Urinary bladder (tissue), 4 donors: ENCODE measurements at places on chromosomes 11 and 22. TPM values are rescaled to one million over a fixed set of nuclear protein-coding genes. Genes with fewer than 3 reads are reported as not detected.

The ADM2 gene
- polyA plus RNA-seq = 0.11 TPM

The OR56A4 gene
- polyA plus RNA-seq = not detected

The VPREB3 gene
- not detected for polyA plus RNA-seq

The GGT1 gene
- polyA plus RNA-seq = 7.4 TPM

The MIOX gene
- not detected for polyA plus RNA-seq

The USP2 gene
- polyA plus RNA-seq = 4.8 TPM

The TMEM121B gene
- 0.18 TPM for polyA plus RNA-seq

The CAT gene
- 97.0 TPM for polyA plus RNA-seq

The GLYATL1 gene
- polyA plus RNA-seq = 0.41 TPM

The MAPK8IP1 gene
- polyA plus RNA-seq = 11.0 TPM

DNA sequence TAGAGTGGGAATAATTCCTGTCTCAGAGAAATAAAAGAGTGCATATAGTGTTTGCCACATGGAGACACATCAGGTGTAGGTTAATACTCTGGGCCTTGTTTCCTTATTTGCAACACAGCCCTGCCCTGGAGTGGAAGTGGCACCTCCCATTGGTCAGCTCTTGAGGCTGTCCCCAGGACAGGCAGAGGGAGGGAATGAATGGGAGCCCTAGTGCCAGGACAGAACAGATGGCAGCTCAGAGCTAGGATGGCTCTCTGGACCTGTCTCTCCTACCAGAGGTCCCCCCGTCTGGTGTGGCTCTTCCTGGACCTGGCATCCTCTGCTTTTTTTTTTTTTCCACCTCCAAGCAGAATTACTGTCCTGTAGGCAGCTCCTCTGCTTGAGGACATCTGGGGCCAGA, 35.6 kb downstream of the LIMK2 start:
- DNase-seq = no peak

GRCh38 chr11:19675397-19675796, 37.2 kb upstream of the NAV2 start:
- no peak for DNase-seq

DNA sequence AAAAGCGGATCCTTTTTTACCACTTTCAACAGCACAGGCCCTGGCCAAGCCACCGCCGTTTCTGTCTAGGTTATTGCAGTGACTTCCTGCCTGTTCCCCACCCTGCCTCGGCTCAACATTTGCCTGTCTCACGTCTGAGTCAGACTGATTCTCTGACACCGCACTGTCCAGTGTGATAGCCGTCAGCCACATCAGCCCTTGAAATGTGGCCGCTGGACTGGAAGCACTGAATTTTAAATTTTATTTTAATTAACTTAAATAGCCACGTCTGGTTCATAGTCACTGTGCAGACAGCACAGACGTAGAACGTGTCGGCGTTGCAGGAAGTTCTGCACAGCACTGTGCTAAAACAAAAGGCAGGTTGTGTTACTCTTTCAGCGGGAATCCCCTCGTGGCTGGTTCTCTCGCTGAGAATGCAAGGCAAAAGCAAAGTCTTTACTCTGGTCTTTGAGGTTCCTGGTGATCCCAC, 56.3 kb upstream of the ADSL start:
- no peak for DNase-seq

GRCh38 chr22:46678785-46679700, 58.9 kb downstream of the GRAMD4 start:
- no peak for DNase-seq

GRCh38 chr22:10778296-10778814, 4749.6 kb upstream of the OR11H1 start:
- DNase-seq = no peak

DNA sequence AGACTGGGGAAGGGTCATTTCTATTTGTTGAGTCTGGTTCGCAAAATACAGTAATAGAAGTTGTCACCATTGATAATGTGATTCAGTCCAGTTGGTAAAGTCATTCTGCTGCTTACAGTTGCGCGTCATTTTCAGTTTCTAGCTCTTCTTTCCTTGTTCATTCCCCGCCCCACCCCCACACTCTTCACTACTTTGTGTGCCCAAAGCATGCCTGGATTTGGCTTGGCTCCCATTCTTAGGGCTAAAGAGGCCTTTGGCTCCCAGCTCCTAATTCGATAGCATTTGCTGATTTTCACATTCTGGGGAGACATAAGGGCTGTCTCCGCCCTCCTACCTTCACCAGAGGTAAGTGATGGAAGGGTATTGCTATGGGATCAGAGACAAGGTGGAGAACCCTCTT, 43.0 kb downstream of the CECR2 start:
- no peak for DNase-seq

DNA sequence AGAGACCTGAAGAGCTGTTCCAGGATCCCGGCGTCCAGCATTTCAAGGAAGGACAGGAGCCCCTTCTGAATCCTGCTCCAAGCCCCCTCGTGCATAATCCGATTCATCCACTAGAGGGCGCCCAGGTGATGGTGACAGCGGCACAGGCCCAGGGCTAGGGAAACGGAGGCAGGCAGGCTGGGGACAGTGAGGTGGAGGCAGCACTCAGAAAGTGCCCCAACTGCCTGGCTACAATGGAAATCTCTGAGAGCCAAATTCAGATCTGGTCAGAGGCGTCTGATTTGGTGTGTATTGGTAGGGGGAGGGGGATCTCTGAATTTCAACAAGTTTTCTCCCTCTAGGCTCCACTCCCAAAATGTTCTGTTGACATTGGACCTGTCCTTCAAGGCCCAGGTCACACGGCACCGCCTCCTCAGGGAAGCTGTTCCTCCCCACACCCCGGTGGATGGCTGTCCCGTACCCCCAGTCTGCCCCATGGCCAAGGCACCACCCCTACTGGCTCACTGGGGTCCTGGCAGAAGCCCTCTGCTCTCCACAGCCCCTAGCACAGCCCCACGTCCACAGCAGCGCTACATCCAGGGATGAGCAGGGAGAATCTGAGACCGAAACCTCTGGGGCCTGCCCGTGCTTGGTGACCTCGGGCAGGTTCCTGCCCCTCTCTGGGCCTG, 142.9 kb downstream of the CRYBB2 start:
- DNase-seq = no peak

DNA sequence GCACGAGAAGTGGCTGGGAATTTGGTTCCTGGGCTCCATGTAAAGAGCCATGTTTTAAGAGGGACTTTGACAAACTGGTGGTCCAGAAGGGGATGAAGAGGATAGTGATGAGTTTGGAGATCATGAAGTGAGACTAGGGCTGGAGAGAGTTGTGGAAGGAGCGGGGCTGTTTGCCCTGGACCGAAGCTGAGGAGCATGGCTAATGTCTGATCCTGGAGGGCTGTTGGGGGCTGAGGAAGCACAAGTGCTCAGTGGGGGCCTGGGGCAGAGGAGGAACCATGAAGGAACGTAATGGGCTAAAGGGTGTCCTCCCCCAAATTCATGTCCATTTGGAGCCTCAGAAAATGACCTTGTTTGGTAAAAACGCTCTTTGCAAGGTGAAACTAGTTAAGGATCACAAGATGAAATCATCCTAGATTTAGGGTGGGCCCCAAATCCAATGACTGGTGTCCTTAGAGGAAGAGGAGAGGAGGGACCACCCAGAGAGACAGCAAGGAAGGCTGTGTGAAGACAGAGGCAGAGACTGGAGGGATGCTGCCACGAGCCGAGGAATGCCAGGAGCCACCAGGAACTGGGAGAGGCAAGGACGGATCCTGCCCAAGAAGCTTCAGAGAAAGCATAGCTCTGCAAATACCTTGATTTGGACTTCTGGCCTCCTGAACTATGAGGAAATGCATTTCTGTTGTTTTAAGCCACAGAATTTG, 107.3 kb upstream of the LMO1 start:
- DNase-seq = no peak

DNA sequence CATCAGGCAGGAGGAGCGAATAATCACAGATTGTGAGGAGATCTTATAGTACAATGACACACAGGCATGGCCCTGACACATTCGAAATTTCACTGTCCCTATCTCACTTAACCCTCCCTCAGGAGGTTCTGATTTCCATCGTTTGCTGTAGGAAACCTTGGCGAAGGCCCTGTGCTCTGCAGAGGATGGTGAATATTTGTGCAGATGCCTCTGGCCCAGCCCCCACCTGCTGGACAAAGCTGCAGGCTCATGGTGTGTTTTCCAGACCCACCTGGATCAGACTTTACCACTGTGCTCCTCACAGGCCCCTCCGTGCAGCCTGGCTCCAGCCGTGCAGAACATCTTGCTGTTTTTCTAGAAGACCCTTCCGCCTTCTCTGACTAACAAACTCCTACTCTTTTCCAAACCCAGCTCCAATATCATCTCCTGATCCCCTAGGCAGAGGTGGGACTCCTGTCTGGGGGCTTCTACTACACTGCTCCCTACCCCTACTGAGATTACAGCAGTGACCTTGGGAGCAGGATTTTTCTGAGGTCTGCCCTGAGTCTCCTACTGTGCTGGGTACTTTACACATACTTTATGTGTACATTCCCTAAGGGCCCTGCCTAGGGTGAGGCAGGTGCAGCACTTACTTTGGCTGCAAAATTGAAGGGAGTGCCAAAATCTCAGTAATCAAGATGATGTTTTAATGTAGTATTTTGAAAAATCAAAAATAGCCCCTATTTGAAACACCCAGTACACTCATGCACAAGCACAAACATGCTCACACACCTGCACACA, 412.7 kb downstream of the SOX6 start:
- DNase-seq = no peak

GRCh38 chr22:30192427-30192826, 54.1 kb downstream of the LIF start:
- no peak for DNase-seq

- no peak for DNase-seq
Measured at GRCh38 chr22:38171927-38172831, 9.5 kb downstream of the PLA2G6 start.

DNA sequence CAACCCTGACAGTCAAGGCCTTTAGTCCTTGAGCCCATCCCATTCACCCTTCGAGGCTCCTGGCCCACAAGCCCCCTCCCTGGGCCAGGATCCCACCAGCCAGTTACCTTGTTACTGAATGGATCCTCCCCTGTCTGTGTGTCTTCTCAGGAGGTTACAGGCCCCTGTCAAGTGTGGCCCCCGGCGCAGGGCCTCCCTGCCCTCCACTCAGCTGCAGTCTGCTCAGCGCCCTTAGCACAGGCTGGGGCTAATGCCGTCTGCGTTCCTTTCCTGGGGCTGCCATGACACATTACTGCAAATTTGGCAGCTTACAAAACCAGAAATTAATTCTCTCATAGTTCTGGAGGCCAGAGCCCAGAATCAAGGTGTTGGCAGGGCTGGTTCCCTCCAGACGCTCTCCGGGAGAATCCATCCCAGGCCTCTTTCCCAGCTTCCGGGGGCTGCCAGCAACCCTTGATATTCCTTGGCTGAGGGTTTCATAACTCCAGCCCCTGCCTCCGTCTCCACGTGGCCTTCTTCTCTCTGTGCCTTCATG, 9.4 kb upstream of the SYT12 start:
- no peak for DNase-seq

GRCh38 chr11:37907436-37908218, 1309.6 kb upstream of the RAG2 start:
- DNase-seq = no peak

DNA sequence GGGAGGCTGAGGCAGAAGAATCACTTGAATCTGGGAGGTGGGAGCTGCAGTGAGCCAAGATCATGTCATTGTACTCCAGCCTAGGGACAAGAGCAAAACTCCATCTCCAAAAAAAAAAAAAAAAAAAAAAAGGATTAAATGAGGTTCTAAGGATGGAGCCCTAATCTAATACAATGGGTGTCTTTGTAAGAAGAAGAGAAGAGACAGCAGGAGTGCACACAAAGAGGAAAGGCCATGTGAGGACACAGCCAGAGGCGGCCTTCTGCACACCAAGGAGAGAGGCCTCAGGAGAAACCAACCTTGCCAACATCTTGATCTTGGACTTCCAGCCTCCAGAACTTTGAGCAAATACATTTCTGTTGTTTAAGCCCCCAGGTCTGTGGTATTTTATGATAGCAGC, 66.6 kb upstream of the CECR2 start:
- no peak for DNase-seq

DNA sequence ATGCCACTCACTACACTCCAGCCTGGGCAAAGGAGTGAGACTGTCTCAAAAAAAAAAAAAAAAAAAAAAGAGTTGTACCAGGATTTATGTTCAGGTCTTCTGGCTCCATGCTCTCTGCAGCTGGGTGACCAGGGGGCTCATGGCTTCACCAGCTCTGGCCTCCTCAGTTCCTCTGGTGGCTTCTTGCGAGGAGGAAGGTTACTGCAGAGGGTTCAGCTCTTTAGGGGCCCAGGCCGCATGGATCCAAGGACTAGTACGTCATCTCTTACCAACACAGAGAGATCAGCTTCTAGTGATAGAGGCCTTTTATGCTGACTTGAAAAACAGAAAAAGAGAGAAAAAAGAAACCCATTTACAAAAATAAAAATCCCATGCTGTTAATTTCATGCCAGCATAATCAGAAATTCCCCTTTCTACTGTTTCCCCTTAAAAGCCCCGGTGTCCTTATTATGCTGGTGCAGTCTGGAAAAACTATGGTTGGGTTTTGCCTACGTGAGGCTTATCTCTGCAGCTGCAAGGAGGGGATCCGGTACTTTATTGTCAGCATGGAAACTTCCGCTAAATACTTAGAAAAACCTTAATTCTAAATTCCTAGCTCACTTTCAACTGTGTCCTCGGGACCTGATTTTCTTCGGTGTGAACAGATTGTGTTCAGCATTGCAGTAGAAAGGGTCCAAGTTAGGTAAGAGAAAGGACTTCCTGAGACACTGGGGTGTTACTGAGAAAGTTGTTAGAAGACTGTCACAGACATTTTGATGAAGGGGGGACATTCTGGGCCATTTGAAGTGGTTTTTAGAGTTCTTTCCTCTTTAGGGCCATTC, 13.7 kb downstream of the ZBTB16 start:
- no peak for DNase-seq

GRCh38 chr11:88169471-88169870, 5.8 kb downstream of the RAB38 start:
- DNase-seq = no peak

- DNase-seq = no peak
Measured at GRCh38 chr11:95371153-95371552, 140.2 kb upstream of the SESN3 start.

DNA sequence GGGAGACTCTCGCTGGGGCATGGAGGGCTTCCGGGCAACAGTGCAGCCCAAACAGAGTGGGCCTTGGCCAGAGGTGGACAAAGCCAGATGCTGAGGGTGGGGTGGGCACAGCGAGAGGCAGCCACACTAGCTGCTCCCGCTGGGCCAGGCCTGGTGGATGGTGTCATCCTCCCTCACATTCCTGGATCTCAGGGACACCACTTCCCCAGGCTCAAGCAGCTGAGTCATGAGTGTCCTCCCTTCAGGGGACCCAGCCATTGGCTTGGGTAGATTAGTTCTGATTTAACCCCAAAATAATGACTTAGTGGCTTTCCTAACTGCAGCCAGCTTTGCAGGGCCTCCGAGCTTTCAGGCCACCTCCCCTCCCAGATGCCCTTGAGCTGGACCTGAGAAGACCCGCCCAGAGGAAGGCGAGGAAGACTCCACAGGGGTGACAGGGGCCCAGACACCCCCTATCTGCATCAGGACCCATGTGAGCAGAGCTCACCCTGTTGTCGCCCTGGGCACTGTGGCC, 25.9 kb upstream of the WNT7B start:
- DNase-seq = no peak

DNA sequence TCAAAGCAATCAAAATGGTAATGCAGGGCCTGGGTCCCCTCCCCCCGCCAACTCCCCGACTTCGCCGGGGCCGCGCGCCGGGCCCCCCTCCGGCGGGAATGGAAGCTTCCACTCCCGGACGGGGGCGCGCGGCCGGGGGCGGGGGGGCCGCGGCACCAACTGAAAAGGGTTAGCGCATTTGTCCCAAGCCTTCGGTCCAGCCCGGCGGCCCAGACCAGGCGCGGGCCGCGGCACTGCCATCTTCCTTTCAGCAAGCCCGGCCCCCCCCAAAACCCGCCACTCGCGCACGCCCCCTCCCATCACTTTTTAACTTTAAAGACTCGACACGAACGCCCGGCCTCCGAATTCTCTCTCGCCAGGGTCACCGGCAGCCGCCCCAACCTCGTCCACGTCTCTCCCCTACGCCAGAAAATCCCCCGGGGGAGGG, 2.8 kb downstream of the PHF21B start:
- DNase-seq = no peak
